ENCODE measurements at places on chromosomes 6 and 20. TPM values are rescaled to one million over a fixed set of nuclear protein-coding genes. Genes with fewer than 3 reads are reported as not detected.

DNA sequence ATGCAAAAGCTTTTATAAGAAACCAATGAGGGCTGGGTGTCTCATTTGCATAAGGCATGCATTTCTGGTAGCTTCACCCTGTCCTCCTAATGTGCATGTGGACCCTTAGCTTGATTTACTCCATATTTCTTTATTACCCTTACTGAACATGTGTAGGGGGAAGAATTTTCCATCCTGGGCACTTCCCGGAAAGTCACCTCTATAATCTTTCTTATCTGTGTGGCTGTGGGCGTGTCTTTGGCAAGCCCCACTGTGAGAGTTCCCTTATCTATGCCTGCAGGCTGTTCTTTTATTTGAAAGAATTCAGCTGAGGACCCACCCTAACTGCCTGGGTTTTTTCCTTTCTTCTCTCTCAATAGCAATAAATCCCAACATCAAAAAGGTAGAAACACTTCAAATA is 627.8 kb downstream of the DOK5 start:
- DNase-seq, result no peak

DNA sequence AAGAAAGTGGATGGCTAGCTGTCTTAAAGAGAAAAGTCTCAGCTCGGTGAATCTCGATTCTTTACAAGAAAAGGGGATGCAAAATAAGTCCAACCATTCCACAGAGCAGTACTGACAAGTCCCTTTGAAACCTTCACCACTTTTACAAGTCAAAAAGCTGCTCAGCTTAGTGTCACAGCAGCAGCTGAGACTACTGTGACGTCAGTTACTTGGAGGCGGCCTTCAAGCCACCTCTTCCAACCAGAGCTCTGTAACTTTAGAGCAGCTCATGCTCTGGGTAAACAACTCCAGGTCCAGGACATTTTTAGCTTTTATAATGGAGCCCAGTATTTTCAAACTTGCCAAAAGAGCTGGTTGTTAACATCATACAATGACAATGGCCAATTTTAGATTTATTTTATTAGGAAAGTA is at the start of gene KIAA0408:
Gene KIAA0408, minus strand, starts transcription at position 159 of the 411 bp plus-strand sequence. CDS start 5,408 bp downstream, outside the sequence.
- peak; percentile 30 for DNase-seq

DNA sequence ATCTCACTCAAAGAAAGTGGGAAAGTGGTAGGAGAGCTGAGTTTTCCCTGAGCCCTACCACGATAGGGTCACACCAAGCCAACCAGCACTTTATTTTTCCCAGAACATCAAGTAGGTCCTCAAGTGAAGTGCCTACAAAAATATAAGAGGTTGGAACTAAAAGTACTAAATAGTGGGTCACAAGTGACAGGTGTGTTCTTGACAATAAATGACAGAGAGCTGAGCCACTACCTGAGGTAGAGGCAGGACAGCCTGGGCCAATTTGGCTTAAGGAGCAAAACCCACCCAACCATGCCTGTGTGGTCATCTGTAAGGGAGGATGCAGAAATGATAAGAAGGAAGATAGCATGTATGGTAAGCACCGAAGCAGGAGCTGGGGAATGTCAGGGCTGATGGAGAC is 154.8 kb upstream of the SSTR4 start:
- no peak for DNase-seq

GRCh38 chr20:39516964-39517363 is 554.8 kb downstream of the DHX35 start:
- DNase-seq, result no peak

DNA sequence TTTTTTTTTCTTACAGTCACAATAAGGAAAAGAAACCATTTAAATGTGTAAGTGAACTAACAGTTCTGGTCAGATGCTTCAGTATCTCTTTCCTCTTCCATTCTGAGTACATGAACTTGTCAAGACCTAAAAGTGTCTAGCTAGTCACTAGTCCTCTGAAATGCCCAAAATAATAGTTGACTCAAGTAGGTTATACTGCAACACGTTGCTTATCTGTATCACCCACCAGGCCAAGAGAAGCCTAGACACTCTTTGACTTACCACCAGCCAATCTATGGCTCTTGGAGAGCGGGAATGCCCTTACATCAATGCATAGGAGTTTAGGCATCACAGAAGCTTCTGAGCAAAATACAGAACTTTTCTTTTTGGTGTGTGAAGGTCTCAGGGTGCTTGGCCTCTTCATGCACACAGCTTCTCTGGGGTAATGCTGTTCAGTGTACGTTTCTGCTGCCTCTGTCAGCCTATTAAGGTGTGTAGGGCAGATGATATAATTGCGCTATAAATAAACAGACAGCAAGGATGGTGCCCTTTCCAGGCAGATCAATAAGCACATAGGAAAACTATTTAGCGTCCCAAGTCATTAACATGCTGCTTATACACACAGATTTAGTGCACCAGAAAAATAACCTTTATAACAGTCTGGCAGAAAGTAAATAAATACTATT is 7.8 kb upstream of the GFOD1 start:
- no peak for DNase-seq

DNA sequence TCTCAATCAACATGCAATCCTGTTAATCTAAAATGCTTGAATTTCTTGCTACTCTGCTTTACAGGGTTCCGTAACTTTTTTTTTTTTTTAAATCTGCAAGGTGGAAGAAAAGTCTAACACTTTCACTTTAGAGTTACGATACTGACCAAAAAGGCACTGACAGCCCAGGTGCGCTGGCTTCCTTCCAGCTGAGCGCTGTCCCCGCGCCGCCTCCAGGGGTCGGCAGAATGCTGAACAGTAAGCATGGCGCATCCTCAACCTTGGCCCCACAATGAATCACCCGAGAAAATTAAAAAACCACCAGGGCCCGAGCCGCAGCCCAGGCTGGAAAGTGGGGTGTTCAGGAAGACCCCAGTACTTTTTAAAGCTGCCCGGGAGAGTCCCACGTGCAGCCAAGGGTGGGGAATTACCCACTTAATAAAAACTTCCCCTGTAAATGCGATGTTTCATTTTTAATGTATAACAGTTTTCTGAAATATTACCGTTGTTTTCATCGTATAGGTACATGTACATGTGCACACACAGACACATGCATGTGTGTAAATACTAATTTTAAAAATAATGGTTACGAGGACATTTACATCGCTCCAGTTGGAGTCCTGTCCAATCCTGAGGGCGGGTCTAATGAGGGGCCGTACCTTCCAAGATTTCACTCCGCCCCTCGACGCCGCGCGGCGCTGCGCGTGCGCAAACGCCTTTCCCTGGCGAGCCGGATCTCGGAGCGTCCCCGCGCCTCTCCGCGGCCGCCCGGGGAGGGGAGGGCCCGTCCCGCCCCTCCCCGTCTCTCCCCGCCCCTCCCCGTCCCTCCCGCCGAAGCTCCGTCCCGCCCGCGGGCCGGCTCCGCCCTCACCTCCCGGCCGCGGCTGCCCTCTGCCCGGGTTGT is at the start of gene GINM1:
Gene GINM1, plus strand, starts transcription at position 849 of the 883 bp plus-strand sequence. CDS start 40 bp downstream, outside the sequence.
- DNase-seq, result peak; percentile 96

GRCh38 chr6:14671261-14671681 is 553.7 kb downstream of the CD83 start:
- DNase-seq, result peak; percentile 44

DNA sequence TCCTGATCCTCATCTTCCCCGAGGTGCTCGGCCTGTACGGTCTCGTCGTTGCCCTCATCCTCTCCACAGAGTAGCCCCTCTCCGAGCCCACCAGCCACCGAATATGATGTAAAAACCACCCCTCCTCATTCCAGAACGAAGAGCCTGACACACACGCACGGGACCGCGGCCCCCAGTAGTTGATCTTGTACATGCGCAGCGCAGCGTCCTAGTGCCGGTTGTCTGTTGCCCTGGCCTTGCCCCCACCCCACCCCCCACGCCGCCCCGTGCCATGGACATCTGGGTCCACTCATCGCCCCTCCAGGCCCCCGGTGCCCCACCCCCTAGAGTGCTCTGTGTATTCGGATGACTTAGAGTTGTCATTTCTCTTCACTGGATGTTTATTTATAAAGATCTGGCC is 5.2 kb upstream of the PRPH2 start:
- no peak for DNase-seq

GRCh38 chr6:169335301-169335700 is 81.7 kb upstream of the THBS2 start:
- DNase-seq, result no peak

DNA sequence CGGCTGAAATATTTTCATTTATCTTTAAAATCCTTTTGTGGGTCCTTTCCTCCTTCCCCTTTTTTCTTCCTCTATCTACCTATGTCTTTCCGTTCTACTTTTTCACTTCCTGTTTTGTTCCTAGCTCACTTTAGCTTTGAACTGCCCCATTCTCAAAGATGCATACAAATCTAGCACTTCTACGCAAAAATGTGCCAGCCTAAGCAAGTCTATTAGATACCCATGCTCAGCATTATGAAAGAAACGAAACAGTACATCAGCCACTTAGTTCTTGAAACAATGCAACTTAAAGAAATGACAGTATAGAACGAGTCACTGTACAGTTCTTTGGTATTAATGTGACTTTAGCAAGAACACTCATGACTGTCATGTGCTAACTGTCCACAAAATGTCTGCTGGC is 47.3 kb upstream of the MARCKS start:
- no peak for DNase-seq

DNA sequence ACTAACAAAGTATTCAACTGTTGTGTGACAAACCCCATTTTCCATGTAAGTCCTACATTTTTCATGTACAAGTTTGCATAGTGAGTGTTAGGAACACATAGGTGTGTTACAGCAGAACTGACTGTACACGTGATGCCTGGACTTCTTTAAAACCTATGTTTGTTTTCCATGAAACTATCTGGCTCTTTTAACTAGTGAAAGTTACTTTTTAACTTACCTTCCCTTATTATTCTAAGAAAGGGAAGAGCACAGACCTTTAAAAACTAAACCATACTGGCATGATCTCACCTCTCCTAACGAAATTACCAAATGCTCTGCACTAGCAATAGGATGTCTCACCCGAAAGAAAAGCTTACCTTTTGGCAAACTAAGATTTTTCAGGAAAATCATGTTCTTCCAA is 87.8 kb downstream of the CENPW start:
- DNase-seq, result no peak

DNA sequence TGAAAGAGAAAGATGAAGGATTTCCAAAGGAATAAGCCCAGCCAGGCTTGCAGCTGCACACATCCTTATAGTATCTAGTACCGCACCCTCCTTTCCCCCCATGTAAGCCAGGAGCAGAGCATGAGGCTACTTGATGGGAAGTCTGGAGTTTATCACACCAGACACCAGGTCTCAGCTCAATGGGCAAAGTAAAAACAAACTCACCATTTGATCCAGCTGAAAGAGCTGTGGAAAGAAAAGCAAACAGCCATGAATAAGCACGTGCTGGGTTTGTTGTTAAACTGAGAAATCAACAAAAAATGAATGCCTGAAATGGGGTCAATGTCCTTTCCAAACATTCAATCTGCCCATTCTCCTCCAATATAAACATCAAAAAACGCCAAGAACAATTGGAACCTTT is 50.6 kb upstream of the MAP7 start:
- DNase-seq, result no peak

GRCh38 chr20:1842281-1842680 is 52.9 kb upstream of the SIRPA start:
- DNase-seq, result no peak

DNA sequence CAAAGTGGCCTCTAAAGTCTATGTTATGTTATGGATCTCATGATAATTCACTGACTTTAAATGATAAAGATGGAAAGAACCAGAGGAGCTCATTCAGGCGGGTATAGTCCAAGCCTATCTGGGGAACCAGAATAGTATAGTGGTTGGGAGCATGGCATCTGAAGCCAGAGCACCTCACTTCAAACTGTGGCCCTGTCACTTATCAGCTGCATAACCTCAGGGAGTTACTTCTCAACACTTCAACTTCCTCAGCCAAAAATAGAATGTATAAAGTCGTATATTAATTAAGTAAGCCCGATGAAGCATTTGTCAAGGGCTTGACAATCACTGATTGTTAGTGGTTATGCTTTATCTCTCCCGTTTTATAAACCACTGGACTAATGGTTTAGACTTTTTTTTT is 112.7 kb downstream of the RTN4IP1 start:
- no peak for DNase-seq

DNA sequence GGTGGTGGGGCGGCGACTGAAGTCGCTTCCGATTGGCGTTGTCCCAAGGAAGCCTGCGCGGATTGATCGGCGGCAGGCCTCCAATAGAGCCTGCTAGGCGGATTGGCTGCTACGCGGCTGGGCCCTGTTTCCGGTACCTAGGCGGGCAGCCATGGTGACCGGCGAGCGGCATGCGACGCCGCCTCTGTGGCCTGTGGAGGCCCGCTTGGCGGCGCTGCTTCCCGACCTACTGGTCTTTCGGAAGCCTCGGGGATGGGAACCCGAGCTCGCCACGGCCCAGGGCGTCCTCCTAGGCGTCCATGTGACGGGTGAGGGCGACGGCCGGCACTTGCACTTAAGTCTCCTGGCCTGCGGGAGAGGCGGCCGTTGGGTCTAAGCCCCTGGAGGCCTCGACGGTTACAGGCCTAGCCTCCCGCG is 28.1 kb downstream of the NFYA start:
- DNase-seq, result no peak

- peak; percentile 28 for DNase-seq
Measured at GRCh38 chr6:150881911-150882481, 16.5 kb downstream of the MTHFD1L start.

- no peak for DNase-seq
Measured at GRCh38 chr6:48073976-48074767, 36.8 kb downstream of the PTCHD4 start.

LIN28B gene
- polyA plus RNA-seq, result 0.03 TPM

ADISSP gene
- 18.0 TPM for polyA plus RNA-seq

RBPJL gene
- polyA plus RNA-seq, result not detected

NKAIN2 gene
- polyA plus RNA-seq, result 0.19 TPM

CDSN gene
- polyA plus RNA-seq, result not detected

Measured in small intestine (tissue), 16 donors.